ENCODE measurements at places on chromosomes 11 and 22.

DNA sequence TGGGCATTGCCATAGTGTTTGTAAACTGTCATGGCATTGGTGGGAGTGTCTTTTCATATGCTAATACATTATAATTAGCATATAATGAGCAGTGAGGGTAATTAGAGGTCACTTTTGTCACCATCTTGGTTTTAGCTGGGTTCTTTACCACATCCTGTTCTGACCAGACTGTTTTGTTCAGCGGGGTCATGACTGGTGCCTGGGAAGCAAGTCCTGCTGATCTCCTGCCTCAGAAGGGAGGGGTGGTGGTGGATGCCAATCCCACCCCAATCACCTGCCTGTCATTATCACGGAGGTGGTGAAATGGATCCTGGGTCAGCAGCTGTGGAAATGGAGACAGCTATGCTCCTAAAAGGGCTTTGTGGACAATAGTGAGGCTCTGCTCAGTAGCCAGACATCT, 31.2 kb downstream of the IL18 start:
- DNase-seq = no peak

DNA sequence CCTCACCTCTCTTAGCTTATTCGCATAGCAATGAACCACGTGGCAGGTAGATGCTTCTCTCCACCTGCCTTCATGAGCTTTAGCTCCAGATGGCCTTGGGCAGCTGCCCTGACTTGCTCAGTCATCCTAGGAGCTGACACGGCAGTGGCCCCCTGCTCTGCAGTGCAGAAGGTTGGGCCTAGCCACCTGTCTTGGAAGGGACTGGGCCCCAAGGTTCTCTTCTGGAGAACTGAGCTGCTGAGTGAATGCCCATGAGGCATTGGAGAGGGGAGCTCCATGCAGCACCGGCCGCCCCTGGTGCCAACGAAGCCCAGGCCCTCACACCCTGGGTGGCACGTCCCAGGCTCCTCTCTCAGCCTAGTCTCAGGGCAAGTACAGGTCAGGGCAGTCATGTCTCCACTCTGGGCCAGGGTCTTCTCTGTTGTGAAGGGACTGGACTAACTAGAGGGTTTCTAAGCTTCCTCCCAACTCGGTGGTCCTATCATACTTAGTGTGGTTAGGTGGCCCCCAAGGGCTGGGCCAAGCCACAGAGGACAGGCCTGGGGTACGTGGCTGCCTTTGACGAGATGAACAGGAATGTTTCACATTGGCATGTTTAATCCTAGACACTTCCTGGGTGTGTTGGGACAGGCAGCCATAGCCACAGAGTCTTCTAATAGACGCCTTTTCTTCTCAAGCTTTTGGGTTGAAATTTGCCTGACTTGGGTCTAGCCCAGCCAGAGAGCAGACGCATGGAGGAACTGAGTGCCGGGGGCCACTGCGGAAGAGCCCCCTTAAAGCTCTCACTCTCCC, 47.9 kb downstream of the ALX4 start:
- no peak for DNase-seq

- no peak for DNase-seq
These were observed 21.4 kb upstream of the TUB start for GRCh38 chr11:8059571-8060011.

DNA sequence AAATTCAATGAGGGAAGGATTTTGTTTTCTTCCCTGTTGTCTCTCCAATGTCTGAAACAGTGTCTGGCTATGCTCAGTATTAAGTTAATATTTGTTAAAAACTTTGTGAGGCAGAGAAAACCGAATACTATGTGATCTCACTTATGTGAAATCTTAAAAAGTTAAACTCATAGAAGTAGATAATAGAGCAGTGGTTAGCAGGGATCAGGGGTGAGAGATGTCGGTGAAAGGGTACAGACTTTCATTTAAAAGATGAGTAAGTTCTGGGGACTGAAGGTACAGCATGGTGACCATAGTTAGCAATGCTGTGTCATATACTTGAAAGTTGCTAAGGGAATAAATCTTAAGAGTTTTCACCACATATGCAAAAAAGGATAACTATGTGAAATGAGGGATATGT, 244.6 kb downstream of the AASDHPPT start:
- DNase-seq = no peak

- no peak for DNase-seq
These were observed 541.4 kb downstream of the MN1 start for GRCh38 chr22:27260087-27260698.
